Hematopoietic multipotent progenitor cell (in vitro differentiated cells): ENCODE measurements at places on chromosomes 3 and 15.
A peak's percentile ranks its signal among the peaks of the same experiment; 100 is the strongest.

GRCh38 chr3:119457246-119457645 lies 6.2 kb downstream of the TMEM39A start:
- no peak for DNase-seq

GRCh38 chr15:77511869-77512268 lies 91.2 kb downstream of the HMG20A start:
- DNase-seq, result no peak

GRCh38 chr3:9978710-9979305 lies 7.8 kb downstream of the EMC3 start:
- DNase-seq, result no peak

DNA sequence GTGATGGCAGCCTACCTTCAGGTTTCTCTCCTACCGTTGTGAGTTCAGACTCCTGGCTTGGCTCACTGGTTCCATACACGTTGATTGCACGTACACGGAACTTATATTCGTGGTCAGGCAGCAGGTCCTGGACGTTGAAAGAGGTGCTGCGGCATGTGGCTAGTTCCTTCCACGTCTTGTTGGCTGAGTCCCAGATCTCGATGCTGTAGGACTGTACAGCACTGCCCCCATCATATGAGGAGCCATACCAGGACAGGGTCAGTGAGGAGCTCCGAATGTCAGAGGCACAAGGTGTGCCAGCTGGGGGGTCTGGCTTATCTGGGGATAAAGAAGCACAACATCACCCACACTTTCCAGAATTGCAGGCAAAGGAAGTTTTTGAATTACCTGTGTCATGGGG lies 72.3 kb upstream of the HACD2 start:
- no peak for DNase-seq

- no peak for DNase-seq
Observed at GRCh38 chr3:24303057-24303754, 191.4 kb downstream of the THRB start.

- peak; percentile 16 for DNase-seq
Observed at GRCh38 chr3:39990532-39990931, 181.1 kb downstream of the MYRIP start.

DNA sequence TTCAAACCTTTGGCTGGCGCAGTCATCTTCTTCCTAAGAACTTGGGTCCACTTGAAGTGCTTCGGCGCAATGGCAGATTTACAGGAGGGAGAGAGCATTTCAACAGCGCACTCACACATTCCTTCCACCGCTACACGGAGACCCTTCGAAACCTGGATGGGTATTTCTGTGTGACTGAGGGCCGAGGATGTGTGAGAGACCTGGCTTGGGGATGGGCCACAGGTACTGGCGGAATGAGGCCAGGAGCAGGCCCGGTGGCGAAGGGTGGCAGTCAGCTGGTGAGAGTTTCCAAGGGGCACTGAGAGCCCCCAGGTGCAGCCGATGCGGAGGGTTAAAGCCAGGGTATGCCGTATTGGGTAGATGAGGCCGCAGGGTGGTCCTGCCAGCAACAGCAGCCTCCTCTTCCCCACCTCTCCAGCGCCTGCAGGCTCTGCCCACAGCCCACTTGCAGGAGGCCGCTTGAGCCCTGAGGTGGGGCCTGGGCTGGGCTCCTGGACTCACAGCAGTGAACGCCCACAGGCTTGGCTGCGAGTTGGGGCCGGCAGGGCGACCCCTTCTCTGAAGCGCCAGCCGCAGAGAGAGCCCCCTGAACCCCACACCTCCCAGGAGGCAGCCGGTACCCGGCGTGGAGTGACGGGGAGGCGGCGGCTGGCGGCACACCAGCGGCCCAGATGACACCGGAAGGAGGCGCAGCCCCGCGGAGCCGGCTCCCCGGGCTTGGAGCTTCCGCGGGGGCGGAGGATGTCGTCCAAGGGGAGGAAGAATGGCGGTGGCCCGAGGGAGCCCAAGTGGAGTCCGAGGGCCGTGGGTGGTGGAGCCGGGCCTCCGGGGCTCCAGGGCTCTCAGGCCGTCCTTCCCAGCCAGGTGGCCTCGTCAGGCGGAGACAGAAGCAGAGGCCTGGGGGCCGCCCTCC lies 166.5 kb downstream of the NSMCE3 start:
- no peak for DNase-seq

- DNase-seq, result no peak
Observed at GRCh38 chr3:155742349-155742965, 2.4 kb downstream of the PLCH1 start.

GRCh38 chr3:64161481-64161952 lies 63.7 kb downstream of the PRICKLE2 start:
- DNase-seq, result no peak

DNA sequence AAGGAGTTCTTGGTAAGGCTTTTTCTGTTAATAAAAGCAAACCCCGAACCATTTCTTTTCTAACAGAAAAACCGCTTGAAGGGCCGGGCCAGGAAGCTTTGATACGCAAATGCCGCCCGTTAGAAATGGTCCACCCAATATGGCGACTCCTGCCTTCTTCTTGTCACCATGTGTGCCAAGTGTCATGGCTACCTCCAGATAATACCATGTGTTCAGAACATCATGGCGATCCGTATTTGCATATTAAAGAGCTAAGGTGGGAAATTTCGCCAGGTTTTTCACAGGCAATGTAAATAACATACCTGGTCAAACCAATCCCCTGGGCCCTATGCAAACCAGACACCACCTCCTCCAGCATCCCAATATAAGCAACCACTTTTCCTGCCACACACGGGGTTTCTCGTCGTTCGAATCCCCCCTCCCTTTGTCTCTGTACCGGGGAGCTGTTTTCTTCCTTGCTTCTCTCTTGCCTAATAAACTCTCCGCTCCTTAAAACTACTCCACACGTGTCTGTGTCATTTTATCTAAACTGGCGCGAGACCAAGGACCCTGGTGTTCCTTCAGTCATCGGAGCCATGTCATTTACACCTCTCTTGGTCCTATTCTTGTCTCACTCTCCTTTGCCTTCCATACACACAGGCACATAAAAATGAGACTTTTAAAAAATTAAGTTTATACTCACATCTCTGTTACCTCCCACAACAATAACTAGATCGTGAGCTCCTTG lies 34.5 kb downstream of the NCEH1 start:
- DNase-seq, result no peak

GRCh38 chr3:64083575-64083974 lies 60.3 kb upstream of the PSMD6 start:
- no peak for DNase-seq

DNA sequence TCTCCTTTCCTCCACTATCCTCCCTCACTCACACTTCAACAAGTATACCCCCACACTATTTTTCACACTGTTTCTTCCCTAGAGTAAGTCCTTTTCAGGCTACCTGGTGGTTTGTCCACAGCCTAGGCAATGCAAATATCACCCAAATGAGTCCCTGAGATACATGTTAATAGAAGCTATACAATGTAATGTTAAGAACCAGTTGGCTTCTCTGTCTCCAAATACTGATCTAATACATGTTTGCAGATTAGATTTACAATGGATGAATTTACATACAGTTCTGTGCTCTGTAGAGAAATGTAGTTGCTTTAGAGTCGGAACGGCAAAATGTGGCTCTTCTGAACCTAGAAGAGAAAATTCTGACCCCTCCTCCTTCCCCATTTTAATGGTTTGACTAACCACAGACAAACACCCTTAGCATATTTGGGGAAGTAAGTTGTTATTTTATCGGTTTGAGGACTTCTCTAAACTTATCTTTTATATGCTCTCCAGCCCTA lies 63.6 kb upstream of the MBNL1 start:
- peak; percentile 93 for DNase-seq

DNA sequence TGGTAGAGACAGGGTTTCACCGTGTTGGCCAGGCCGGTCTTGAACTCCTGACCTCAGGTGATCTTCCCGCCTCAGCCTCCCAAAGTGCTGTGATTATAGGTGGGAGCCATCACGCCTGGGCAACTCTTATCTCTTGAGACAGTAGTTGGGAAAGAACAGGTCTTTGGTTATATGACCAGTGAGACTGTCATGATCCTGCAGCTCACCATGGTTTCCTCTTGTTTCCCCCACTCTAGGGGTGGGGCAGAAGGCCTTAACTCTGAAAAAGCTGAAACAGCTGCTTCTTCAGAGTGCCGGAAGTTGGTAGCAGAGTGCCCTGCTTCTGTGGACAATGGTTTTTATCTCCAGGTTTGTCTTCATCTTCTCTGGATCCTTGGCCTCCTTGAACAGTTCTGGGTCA lies 4.7 kb upstream of the TYRO3 start:
- no peak for DNase-seq

DNA sequence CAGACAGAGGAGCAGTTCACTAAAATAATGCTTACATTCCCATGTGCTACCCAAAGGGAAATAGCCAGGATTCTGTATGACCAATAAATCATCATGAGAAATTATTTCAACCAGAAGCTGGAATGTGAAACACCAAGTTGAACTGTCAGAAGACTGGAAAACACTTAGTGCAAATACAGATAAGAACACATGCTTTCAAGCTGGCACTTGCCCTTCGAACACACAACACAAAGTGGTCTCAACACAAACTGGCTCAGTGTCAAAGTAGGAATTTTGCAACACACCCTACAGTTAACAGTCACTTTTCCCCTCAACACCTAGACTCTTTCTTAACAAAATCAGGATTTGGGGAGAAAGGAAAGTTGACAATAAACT lies 1.3 kb downstream of the FSD2 start:
- DNase-seq, result no peak

- DNase-seq, result no peak
Observed at GRCh38 chr3:48989126-48989795, 780 bp upstream of the P4HTM start.

DNA sequence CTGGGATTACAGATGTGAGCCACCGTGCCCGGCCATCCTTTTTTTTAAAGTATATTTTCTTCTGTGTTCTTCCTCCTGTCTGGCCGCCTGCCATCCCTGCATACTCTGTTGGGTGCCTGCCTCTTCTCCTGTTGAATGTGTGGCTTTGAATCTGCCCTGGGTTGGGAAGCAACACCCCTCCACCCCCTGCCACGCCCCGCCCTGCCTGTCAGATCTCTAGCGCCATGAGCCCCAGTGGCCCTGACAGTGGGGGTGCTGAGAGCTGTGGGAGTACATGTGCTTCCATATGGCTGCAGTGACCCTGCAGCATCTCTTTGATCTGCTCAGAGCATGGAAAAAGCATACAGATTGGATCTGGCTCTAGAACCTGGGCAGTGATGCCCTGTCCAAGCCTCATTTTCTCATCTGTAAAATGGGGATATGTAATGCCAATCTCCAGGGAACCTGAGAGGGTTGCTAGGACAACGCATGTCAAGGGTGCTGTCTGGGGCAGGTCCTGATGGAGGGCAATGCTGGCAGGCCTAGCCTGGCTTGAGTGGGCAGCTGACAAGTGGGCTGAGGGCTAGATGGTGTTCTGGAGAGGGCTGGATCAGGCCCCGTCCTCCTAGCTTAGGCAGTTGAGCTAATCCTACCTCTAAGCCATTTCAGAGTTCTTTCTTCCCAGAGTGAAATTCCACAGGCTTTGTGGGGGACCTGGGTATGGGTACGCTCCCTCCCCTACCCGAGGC lies 23.9 kb downstream of the CCDC13 start:
- no peak for DNase-seq

DNA sequence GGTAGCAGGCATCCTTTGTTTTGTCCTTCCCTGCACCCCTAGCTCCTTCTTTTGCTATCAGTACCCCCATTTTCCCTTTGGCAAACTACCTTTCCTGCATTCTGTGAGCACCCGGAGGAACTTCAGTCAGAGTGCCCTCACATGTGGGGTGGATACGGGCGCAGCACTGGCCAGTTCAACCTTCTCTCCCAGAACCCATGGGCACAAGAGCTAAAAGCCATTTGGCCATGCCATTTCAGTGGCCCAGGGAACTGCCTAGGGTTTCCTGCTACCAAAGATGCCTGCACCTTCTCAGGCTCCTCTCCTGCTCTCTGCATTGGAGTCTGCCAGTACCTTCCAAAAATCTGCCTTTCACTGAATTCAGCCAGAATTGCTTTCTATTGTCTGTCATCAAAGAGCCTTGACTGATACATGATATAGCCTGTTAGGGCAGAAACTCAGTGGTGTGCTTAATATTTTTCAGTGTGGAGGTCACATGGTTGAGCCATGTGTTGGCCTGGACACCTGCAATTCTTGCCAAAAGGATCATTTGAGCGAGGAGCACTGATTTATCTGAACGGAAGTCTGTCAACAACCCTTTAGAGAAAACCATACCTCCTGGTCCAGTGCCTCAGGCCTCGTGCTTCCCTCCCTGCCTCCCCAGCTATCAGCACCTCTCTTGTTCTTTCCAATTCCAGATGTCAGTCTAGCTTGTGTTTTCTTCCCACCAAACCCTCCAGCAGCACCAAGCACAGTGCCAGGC lies 27.0 kb upstream of the HHATL start:
- no peak for DNase-seq

- DNase-seq, result no peak
Observed at GRCh38 chr3:175737646-175738572, 878.8 kb downstream of the NAALADL2 start.

- no peak for DNase-seq
Observed at GRCh38 chr15:91342097-91342496, 242.0 kb downstream of the SV2B start.

DNA sequence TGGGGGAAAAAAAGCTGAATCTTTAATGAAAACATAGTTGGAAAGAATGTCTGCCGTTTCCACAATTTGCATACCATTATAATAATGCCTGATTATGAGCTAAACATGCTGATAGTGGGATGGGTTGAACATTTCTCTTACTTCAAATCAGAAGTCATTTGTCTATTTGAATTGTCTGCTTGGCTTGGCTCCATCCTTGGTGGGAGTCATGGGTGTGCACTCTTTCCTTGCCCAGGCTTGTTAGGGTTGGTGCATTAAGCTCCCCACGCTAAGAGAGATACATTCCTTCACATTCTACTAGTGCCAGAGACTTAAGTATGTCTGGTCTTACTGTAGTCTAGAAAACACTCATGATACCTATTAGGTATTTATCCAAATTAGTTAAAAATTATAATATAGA lies 121.4 kb upstream of the RARB start:
- no peak for DNase-seq

DNA sequence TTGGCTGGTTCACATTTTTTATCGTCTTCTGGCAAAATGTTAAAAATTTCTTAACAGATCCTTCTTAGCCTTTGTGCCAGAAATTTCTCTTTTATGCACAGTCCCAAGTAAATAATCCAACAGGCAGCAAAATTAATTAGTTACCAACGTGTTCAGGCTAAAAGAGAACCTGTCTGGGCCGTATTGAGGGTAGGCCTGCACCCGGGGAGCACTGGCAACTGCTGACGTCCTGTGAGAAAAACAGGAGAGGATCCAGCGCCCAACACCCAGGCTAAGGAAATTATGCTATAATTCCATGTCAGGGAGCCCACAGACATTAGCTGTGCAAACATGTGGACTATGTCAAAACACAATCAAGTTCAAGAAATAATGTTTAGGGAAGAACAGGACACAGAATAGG lies 30.7 kb upstream of the CSTA start:
- DNase-seq, result no peak

DNA sequence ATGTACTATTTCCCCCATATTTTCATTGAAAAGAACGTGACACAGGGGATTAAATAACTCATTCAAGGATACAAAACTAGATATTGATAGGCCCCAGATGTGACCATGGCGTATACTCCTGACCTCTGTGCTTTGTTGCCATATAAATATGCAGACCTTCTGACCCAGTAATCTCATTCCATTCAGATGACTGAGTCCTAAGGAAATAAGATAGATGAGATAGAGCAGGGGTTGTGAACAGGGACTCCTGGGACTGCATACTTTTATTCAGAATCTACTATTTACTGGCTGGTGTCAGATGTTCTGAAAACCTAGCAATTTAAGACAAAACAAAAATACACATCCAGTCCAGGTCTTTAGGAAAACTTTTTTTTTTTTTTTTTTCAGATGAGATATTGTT lies 139.2 kb upstream of the MANF start:
- no peak for DNase-seq
